ENCODE measurements at places on chromosomes 7 and 10.

GRCh38 chr7:23685731-23686130 is 5.7 kb downstream of the FAM221A start:
- DNase-seq = no peak

- DNase-seq = no peak
Observed at GRCh38 chr7:6338551-6339274, 66.3 kb upstream of the CYTH3 start.

- no peak for DNase-seq
Observed at GRCh38 chr10:25028711-25029110, 12.3 kb downstream of the THNSL1 start.

DNA sequence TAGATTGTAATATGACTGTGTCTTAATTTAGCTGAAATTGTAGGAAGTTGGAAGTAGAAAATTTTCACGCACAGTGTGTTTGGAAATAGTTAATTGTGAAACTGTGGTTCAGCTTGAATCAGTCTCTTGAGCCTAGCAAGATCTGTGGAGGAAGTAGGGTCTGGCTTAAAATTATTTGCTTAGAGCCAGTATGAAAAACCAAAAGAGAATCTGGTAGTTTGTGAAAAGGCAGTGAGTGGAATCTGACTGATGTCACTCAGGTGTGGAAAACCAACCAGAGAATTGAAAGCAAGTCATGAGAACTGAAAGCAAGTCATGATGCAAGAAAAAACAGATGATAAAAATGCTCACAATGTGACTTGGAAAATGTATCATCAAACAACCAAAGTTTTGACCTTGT is 11.5 kb downstream of the LIPJ start:
- DNase-seq = no peak

DNA sequence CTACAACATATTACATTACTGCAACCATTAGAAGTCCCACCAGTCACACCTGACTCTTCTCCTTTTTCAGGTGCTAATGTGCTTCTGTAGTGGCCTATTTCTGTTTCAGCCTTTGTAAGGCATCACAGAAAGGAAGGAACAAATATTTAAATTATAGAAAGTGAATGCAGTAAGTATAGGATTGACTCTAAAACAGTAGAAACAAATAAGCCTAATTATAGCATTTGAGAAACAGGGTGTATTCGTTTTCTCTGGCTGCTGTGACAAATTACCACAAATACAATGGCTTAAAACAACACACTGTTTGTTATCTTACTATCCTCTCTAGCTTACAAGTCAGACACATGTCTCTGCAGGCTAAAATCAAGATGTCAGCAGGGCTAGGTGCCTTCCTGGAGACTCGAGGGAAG is 69.4 kb downstream of the CCSER2 start:
- DNase-seq = no peak
